ENCODE measurements at places on chromosomes 4 and X. TPM values are rescaled to one million over a fixed set of nuclear protein-coding genes. Genes with fewer than 3 reads are reported as not detected.

DNA sequence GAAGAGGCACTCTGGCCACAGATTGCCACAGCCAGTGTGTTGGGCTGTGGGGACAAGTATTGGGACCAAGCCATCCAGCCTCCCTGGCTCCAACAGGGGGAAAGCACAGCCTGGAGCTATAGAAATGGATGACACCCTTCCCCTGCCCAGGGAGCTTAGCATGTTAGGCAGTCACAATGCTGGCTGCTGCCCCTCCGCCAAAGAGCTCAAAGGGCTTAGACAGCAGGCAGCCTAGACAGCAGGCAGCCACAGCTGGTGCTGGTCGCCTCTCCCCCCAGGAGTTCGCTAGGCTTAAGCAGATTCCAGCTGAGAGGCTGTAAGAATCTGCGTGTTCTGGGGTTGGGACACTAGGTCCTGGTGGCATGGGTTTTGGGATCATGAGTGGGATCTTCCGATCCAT, 94.5 kb upstream of the MXRA5 start:
- no peak for DNase-seq

GRCh38 chrX:63050225-63050624, 300.9 kb downstream of the SPIN4 start:
- no peak for DNase-seq

DNA sequence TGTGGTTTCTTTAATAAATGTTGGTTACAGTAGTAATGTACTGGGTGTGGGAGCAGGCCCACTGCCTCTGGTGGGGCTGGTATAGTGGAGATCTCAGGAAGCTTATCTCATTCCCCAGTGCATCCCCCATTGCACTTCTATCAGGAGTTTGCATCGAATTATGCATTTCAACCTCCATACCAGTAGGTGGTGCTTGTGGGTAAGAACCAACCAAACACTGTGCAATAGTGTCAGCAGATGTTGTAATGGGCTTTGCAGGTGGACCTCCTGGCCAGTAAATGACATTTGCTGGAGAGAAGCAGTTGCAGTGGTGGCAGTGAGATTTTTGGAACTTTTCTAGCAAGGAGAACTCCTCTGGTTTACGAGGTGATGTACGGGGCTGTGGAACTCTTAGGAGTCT, 150.6 kb downstream of the POU3F4 start:
- DNase-seq: no peak

Gene CNGA1
- not detected for total RNA-seq

Gene UGT8
- not detected for total RNA-seq

Gene RENBP
- 8.6 TPM for total RNA-seq

Gene CYLC1
- total RNA-seq: not detected

- no peak for DNase-seq
Measured at GRCh38 chr4:17624821-17625220, 10.4 kb downstream of the MED28 start.

Gene MAGEB2
- not detected for total RNA-seq

Gene SH3RF1
- total RNA-seq: 0.25 TPM

DNA sequence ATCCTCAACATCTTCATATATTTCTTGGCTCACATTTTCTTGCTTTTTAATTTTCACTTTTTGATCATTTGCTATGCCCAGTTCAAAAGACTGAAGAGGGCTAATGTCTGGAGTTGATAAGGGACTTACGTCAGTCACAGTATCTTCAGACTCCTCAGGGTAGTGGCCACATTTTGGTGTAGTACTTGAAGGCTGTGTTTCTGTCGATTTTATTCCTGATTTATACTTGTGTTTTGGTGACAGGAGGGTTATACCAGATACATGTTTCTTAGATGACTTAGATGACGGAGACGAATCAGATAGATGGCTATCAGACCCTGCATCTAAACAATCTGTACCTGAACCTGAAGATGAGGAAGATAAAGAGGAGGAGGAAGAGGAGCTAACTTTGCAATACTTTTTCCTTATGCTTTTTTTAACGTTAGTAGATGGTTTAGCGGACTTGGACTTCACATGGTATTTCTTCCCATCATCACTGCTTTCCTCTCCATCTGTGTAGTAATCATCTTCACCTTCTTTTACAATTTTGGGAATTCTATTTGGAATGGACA, 13.4 kb downstream of the CFAP97 start:
- no peak for DNase-seq

GRCh38 chr4:20395160-20395773, 143.6 kb downstream of the SLIT2 start:
- DNase-seq: no peak

DNA sequence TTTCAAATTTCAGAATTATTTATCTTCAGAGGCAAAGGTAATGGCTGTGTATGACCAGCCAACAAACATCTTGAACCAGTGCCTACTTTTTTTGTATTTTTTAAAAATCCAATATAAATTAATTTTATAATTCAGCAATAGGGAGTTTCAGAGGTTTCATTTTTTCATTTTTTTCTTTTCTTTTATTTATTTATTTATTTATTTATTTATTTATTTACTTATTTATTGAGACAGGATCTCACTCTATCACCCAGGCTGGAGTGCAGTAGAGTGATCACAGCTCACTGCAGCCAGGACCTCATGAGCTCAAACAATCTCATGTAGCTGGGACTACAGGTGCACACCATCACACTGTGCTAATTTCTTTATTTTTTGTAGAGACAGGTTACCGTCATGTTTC, 250.5 kb downstream of the TMEM47 start:
- no peak for DNase-seq

GRCh38 chr4:99447079-99447478, 11.9 kb upstream of the ADH7 start:
- no peak for DNase-seq

DNA sequence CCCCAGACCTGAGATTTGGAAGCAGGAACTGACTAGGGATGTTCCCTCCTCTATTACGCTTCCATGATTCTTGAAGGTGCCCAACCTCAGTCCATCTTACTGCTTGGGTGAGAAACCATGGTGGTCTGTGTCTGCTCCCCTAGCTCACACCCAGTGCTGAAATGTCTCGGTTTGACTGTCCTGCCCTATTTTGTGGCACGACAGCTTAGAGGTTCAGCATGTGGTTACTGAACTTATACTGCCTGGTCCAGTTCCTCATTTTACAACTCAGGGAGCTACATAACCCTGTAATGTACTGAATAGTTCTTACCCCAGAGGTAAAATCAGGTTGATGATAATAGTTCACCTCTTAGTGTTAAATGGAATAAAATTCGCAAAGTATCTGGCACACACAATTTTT, 203.1 kb downstream of the RBM46 start:
- no peak for DNase-seq

DNA sequence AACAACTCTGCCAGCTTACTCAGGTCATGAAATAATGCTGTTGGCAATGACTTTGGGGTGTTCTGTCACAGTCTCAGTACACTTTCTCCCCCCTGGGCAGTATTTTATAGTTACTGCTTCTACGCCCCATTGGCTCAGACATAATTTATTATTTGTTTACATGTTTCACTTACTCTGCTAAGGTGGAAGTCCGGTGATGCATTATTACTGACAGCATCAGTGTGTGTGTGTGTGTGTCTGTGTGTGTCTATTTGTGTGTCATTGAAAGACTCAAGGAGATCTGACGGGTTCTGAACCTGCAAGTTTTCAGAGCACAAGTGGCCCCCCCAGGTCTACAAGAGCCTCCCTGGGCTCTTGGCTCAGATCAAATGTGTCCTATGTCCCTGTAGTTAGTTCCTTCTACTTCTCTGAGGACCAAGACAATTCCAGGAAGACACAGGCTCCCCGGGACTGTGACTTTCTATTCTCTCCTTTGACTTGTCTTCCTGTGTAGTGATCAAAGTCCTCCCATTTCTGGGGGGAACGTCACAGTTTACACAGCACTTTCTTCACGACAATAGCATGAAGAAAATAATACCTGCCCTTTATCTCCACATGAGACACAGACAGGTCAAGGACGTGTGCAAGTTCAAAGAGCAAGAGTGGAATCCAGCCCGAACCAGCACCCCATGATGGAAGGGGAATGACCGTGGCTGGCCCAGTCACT, 283.7 kb upstream of the GATB start:
- no peak for DNase-seq

Gene GPRASP1
- 104 TPM for total RNA-seq

DNA sequence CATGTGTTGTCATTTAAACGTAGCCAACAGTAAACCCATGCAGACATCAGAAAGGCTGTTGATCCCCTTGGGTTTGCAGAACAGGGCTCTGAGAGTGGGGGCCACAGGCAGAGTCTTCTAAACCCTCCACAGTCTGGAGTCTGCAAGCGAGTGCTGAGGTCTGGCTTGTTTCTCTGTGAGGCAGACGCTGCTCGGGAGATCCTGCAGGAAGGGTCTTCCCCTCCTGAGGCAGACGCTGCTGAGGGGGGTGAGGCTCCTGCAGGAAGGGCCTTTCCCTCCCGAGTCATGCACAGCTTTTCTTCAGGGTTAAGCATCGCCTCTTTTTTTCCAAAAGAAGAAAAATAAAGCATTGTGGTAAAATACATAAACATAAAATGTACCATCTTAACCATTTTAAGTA, 17.1 kb upstream of the PDE6B start:
- no peak for DNase-seq

Gene RNF150
- total RNA-seq: not detected

GRCh38 chrX:13797512-13797911, 19.4 kb downstream of the GPM6B start:
- no peak for DNase-seq

Data from CD4-positive, alpha-beta T cell (primary cell).